Upper lobe of right lung (tissue), 1 donor: ENCODE measurements at places on chromosomes 6 and 20.
A peak's percentile ranks its signal among the peaks of the same experiment; 100 is the strongest.

- no peak for DNase-seq
These were observed 39.2 kb downstream of the PREX1 start for GRCh38 chr20:48788486-48789072.

DNA sequence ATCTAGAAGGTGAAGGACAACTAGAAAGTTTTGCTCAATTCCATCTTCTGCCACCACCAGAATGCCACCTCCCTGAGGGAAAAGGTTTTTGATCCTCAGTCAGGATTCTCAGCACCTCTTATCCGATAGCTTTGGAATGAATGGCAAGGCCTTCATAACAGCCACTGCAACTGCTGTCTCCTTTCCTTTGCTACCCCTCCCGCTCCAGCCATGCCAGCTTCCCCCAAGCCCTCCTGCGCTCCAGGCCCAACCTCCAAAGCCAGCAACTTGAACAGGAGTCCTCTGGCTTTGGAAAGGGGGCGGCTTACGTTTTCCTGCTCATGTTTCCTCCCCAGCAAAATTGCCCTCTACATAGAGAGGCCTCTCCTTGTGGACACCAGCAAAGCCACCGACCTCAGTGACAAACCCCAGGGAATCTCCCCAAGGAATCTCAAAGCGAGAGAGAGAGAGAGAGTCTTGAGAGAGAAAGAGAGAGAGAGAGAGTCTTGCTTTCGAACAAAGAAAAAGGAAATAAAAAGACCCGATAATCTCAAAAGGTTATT, 420 bp upstream of the BTN2A1 start:
- no peak for DNase-seq

- no peak for DNase-seq
These were observed 18.6 kb upstream of the HBS1L start for GRCh38 chr6:135073217-135073616.

DNA sequence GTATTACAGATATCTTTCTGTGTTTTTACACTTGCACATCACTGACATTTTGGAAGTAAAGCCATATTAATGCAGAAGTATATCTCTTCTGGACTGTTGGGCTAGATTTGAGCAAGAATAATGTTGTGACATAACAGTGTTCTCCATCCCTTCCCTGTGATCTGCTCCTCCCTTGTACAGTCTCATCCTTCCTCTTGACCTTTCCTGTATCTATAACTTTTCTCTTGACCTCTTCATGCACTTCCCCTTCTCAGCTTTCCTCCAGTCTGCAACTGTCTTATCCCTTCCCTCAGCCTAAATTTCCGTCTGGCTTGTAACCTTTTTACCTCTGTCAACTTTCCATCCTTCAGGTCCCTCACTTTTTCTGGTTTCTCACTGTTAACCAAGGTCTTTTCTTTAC, 29.8 kb downstream of the NCOA3 start:
- DNase-seq: no peak

DNA sequence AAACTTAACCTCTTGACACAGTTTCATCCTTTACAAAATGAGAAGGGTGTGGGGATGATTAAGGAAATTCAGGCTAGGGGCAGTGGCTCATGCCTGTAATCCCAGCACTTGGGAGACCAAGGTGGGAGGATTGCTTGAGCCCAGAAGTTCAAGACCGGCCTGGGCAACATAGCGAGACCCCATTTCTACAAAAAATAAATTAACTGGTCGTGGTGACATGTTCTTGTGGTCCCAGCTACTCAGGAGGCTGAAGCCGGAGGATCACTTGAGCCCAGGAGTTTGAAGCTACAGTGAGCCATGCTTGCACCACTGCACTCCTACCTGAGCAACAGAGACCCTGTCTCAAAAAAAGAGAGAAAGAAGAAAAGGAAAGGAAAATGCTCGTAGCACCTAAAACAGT, 9.0 kb downstream of the ZSWIM3 start:
- no peak for DNase-seq

- DNase-seq: no peak
These were observed 47.2 kb downstream of the KIF13A start for GRCh38 chr6:17940151-17940792.

DNA sequence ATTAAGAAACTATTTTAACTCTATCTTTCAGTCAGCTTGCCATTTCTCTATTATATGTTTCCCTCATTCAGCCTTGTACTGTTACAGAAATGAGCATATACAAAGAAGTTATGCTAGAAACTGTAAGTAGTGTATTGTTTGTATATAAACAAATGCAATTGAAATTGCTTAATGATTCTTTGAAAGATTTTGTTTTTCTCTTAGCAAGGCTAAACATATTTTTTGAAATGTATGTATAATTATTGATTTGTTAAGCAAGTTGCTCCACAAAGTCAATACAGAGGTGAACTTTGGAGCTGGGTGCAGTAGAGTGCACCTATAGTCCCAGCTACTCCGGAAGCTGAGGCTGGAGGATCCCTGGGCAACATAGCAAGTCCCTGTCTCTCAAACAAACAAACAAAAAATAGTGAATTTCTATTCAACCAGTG, 253.6 kb downstream of the RNGTT start:
- no peak for DNase-seq

GRCh38 chr6:41917528-41917927, 3.4 kb downstream of the MED20 start:
- no peak for DNase-seq

- DNase-seq: no peak
These were observed 59.6 kb upstream of the SALL4 start for GRCh38 chr20:51861726-51862466.

DNA sequence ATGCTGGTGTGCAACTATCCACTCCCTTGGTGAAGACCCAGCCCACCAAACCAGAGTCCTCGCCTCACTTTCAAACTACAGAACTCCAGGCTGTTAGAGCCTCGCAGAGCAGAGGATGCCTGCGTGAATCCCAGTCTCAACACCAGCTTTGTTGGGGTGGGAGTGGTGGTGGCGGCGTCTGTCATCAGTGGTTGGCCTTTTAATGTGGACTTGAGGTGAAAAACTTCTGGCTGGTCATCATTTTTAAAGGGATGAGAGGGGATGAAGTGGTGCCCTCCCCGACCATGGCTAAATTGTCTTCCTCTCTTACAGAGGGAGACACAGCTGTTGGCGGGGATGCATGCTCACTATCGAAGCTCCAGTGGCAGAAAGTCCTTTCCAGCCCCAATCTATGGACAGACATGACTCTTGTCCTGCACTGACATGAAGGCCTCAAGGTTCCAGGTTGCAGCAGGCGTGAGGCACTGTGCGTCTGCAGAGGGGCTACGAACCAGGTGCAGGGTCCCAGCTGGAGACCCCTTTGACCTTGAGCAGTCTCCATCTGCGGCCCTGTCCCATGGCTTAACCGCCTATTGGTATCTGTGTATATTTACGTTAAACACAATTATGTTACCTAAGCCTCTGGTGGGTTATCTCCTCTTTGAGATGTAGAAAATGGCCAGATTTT, 54.9 kb downstream of the EZR start:
- no peak for DNase-seq

GRCh38 chr6:114247101-114247500, 95.7 kb downstream of the HS3ST5 start:
- no peak for DNase-seq

DNA sequence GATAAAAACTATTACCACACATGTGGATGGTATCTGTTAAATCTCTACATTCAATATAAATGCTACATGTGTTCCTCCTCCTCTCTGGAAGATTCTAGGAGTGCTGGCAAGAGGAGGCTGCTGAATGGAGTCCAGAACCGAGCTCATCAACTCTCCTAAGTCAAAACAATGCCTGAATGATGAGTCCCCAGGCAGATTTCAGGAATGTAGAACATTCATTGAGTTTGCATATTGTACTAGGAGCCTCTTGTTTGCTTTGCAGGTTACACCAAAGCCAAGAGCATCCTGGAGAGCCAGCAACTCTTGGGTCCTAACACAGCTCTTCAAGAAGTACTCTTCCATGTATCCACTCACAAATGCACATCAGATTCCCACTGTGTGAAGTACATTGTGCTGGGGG, 117.6 kb upstream of the UST start:
- no peak for DNase-seq

- DNase-seq: no peak
These were observed 132.0 kb downstream of the RNASET2 start for GRCh38 chr6:166824146-166824879.

DNA sequence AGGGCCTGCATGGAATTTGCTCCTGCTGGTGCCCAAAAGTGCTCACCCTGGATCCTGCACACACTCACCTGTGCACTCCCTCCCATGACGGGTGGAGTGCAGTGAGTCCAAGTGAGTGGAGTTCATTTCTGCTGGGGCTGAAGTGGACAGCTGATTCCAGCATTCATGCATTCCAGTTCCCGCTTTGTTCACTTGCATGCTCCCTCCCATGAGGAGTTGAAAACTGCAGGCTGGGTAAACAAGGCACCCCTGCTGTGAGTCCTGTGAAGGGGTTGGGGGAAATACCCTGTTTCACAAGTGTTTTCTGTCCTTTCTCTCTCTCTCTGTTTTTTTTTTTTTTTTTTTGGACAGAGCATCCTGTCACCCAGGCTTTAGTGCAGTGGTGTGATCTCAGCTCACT, 454.1 kb upstream of the NOX3 start:
- no peak for DNase-seq

- no peak for DNase-seq
These were observed 22.7 kb upstream of the ZNF184 start for GRCh38 chr6:27495386-27496135.

DNA sequence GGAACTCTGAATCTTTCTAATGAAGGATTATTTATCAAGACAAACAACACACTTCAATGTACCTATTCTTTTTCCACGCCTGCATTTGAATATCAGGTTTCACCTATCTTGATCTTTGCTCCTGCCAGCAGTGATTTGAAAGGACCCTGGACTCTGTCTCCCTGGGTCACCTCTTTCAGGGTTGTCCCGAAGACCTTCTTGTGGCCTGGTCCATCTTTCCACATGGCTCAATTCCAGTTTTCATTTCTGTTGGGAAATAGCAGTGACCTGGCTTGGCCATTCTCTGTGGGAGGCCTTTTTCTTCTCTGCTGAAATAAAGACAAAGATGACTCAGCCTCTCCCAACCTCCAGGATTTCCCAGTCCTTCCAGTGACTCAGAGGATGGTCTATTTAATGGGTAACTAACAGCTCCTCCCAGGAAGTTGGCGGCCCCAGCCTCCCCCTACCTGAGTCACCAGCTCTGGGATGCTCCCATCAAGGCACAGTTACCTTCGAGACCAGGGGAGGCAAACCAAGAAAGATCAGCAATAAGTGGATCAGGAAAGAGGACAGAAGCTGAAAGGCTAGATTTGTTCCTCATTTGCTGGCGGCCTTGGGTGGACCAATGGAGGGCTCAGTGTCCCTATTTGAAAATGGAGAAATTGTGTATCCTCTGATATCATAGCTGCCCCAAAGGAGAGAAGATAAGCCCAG, 120.2 kb upstream of the RNF24 start:
- no peak for DNase-seq

GRCh38 chr20:59992526-59993084, 34.4 kb downstream of the CDH26 start:
- DNase-seq: no peak

DNA sequence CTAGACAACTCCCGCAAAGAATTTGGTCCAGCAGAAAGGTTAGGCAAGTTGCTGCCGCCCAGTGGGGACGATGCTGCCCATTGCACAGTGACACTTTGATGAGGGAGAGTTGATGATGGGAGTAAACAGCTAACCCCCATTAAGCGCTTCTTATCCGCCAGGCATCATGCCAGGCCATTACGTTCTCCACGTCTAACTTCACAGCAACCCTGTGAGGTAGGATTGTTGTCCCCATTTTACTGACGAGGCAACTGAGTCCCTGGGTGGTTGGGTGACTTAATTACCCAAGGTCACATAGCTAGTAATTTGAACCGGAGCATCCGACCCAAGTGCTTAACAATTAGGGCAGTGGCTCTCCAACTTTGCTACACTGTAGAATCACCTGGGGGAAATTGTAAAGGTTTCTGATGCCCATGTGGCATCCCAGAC, 738 bp downstream of the RALGAPB start:
- DNase-seq: no peak

- DNase-seq: no peak
These were observed 111.1 kb downstream of the FOXA2 start for GRCh38 chr20:22473293-22473692.

DNA sequence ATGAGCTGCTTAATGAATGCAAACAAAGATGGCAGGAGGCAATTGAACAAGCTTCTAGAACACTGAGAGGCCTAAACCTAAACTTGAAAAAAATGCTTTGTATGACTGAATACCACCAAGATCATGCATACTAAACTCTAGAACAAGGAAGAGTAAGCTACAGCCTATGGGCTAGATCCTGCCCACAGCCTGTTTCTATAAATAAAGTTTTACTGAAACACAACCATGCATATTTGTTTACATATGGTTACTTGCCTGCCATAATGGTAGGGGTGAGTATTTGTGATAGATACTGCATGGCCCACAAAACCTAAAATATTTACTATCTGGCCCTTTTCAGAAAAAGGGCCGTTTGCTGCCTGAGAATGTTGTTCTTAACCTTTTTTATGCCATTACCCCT, 37.0 kb downstream of the ZFP64 start:
- DNase-seq: no peak

- no peak for DNase-seq
These were observed 445.9 kb downstream of the PHF3 start for GRCh38 chr6:64081453-64081852.

- DNase-seq: no peak
These were observed 48.4 kb upstream of the TOP1 start for GRCh38 chr20:40980106-40980827.

GRCh38 chr6:332671-333070, 40.4 kb downstream of the DUSP22 start:
- peak; percentile 60 for DNase-seq

- no peak for DNase-seq
These were observed 39.3 kb downstream of the HUS1B start for GRCh38 chr6:617456-618100.

DNA sequence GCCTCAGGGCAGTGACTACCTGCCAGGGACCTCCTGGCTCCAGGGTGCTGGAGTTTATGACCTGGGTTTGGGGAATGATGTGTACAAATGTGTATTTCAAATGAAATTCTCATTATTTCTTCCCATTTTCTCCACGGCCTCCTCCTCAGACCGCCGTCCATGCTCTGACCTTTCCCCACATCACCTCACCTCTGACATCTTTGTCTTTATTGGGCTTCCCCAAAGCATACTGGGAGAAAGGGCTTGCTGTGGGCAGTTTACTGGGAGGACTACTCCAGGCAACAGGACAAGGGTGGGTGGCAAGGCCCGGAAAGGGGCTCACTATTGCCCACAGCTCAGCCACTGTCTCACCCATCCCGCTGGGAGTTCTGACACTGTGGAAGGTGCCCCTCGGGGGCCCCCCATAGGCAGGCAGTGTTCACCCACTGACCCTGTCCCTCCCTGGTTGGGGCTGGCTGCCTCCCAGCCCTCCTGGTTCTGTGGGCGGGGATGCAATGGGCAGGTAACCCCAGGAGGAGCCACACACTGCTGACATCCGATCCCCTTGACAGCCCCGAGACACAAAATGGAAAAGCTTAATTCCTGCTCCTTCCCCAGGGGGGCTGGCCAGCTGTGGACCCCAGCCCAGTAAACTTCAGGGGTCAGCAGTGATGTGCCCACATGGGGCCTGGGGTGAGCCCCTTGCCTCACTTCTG, 39.8 kb upstream of the CST7 start:
- peak; percentile 56 for DNase-seq

- no peak for DNase-seq
These were observed 443.8 kb upstream of the GJE1 start for GRCh38 chr6:141688916-141689315.

GRCh38 chr6:127343809-127344659, 625 bp upstream of the ECHDC1 start:
- DNase-seq: no peak

- no peak for DNase-seq
These were observed 172.2 kb downstream of the CDC5L start for GRCh38 chr6:44559486-44560270.
